ENCODE measurements at places on chromosomes 7 and 10.
A peak's percentile ranks its signal among the peaks of the same experiment; 100 is the strongest.

GRCh38 chr10:49187044-49187484 is 1.1 kb downstream of the TMEM273 start:
- DNase-seq = no peak

DNA sequence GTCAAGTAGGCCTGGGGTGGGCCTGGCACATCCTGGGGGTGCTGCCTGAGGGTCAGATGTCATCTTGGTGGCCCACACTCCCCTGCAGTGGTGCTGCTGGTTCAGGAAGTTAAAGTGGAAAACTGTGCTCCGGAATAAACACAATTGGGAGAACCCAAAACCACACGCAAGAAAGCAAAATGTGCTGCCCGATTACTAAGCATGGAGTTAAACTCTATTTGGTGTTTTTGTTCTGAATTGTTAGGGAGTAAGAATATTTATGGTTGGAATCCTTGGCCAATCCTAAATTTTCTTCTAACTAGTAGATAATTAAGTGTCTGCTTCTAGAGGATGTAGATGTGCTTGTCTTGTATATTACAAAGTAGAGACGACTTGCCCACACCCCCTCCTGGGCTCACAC is 131.4 kb downstream of the MGMT start:
- no peak for DNase-seq

GRCh38 chr10:91006001-91006751 is 85.3 kb upstream of the ANKRD1 start:
- DNase-seq = peak; percentile 43

GRCh38 chr10:124722798-124723783 is 21.1 kb downstream of the FAM53B start:
- no peak for DNase-seq

- DNase-seq = no peak
These were observed 60.8 kb upstream of the EEPD1 start for GRCh38 chr7:36092221-36092771.

DNA sequence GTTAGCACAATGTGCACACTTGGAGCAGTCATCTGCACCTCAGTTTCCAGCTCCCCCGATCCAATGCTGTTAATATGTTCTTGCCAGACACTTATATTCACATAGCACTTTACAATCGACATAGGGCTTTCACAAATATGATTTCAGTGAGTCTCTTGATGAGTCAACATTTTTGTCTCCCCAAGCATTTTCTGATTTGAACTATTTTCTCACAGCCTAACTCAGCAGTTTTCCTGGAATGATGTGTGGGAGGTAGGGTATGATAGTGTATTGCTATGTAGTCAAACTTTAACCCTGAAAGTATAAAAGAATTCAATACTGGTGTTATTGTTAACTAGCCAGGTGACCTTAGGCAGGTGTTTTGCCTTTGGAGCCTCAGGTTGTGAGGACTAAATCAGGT is 82.5 kb upstream of the LRGUK start:
- no peak for DNase-seq

DNA sequence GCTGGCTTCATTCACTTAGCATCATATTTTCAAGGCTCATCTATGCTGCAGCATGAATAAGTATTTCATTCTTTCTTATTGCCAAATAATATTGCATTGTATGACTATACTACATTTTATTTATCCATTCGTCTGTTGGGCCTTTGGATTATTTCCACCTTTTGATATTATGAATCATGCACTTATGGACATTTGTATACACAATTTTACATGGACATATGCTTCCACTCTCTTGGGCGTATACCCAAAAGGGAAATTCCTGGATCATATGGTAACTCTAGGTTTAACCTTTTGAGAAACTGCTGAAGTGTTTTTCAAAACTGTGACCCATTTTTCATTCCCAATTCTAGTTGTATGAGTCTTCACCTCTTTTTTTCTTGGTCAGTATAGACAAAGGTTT is 80.3 kb upstream of the GNAI1 start:
- no peak for DNase-seq

GRCh38 chr7:154676422-154677073 is 326.4 kb downstream of the PAXIP1 start:
- no peak for DNase-seq

DNA sequence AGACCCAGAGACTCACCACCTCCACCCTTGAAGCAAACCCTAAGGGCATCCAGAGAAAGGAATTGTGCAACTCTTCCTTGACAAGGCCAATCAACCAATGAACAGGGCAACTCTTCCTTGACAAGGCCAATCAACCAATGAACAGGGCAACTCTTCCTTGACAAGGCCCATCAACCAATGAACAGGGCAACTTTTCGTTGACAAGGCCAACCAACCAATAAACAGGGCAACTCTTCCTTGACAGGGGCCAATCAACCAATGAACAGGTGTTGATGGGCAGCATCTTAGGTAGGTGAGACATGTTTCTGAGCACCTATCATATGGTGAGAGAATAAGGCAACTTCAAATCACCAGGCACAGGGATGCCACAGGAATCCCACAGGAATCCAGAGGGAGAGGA is 181.5 kb upstream of the RNF32 start:
- no peak for DNase-seq

- DNase-seq = no peak
These were observed 11.2 kb downstream of the LUC7L2 start for GRCh38 chr7:139370943-139371313.

All from stimulated activated CD4-positive, alpha-beta T cell treated with anti-CD3 and anti-CD28 coated beads, Interleukin-2, amount 100 ng/mL, for 4 hours (primary cell).